ENCODE measurements at places on chromosomes 1 and 21. TPM values are rescaled to one million over a fixed set of nuclear protein-coding genes. Genes with fewer than 3 reads are reported as not detected.

DNA sequence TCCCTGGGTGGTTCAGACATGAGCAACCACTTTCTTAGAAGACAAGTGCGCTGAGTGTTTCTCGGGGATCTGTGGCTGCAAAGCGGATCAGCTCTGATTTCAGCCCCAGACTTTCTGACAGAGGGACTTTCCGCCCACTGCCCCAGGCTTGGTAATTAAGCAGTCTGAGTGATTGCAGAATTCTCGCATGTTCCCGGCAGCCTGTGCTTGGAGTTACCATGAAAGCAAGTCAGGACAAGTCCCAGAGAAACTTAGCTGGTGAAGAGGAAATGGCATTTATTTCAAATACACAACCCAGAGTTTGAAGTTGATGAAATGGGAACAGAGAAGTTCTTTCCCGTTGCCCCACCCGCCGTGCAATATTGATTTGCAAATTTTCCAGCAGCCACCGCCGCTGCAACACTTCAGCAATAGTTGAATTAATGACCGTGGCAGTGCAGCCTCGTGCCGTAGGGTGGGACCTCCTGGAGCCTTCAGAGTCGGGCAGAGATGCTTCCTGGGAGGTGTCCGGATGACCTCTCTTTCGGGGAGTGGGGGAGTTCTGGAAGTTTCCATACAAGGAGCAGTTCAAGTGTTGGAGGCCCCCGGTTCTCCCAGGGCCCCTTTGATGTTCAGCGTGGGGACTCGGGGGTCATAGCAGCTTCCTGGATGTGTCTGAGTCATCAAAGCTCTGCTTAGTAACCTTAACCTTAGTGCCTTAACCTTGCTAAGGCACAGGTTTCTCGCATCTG lies 134.7 kb downstream of the KAZN start:
- DNase-seq = no peak

- DNase-seq = no peak
Observed at GRCh38 chr1:43383449-43383848, 6.2 kb downstream of the MED8 start.

GRCh38 chr1:39105061-39105840 lies 79.1 kb downstream of the NDUFS5 start:
- DNase-seq = peak; percentile 70

GRCh38 chr21:14957836-14958235 lies 107.0 kb downstream of the NRIP1 start:
- DNase-seq = no peak

DNA sequence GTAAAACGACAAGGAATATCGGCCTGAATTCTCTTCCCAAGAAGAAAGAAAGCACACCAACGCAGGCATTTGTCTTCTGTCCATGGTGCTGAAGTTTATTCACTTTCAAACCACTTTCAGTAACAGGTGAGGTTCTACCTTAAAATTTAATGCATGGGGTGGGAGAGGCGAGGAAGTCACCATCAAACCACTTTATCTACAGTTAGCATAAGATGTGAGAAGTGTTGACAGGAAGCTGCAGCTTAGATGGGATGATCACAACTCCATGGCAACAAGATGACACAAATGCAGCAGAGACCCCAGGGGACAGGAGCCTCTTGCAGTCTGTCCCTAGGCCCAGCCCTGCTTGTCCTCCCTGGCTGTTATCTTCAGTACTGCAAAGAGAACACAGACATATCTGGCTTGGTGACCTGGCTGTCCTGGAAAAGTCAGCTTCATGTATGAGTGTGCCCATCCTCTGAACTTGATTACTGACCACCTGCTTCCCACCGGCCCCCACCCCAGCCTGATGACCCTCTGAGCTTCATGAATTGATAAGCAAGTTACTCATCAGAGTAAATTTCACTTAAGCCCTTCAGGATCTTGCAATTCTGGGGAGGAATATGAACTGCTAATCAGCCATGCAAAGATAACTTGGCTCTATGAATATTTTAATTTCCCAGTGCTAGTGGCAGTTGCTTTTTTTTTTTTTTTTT lies 1.8 kb downstream of the NPPA start:
- DNase-seq = no peak

IGSF5 gene
- 0.29 TPM for total RNA-seq

GIPC2 gene
- total RNA-seq = 19.6 TPM

Measured in mucosa of gallbladder (tissue), 1 donor.